ENCODE measurements at places on chromosomes 5 and 9. TPM values are rescaled to one million over a fixed set of nuclear protein-coding genes. Genes with fewer than 3 reads are reported as not detected.

BHMT2 gene
- not detected for total RNA-seq

IL13 gene
- 0.72 TPM for total RNA-seq

EGR1 gene
- total RNA-seq = 48.1 TPM

S1PR3 gene
- total RNA-seq = 0.38 TPM

DNA sequence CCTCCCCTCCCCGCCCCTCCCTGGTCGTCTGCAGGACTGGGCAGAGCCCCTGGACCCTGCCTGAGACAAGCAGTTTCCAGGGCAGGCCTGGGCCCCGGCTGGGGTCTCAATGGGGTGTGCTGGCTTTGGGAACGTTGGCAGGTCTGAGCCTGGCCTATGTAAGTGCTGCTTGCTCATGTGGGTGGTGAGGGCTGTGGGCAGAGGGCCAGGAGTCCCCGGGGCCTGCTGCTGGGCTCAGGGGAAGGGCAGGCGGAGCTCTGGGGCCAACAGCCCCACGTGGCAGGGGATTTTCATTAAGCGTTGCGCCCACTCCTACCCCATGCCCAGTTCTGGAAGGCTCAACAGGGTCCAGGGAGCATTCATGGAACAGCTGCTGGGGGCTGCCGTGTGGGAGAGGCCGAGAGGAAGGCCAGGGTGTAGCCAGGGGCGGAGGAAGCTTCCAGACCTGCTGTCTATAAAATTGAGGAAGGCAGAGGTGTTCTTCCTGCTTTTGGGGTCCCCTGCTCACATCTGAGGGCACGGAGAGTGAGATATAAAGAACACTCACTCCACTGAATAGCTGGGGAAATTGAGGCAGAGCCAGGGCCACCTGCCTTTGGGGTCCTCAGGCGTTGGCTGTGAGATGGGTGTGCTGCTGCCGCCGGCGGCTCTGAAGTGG, 32.5 kb downstream of the RXRA start:
- H3K4me1 ChIP-seq = no peaks in the 10 kb centered on the region
- no peak overlapping the region for H3K27ac ChIP-seq
- no peaks in the 10 kb centered on the region for H3K27me3 ChIP-seq
- H3K36me3 ChIP-seq = no peaks in the 10 kb centered on the region
- H3K4me3 ChIP-seq = no peak overlapping the region
- DNase-seq = no peak

- H3K36me3 ChIP-seq = no peaks in the 10 kb centered on the region
- H3K27me3 ChIP-seq = no peaks in the 10 kb centered on the region
- H3K27ac ChIP-seq = no peak overlapping the region
- DNase-seq = no peak
- no peak overlapping the region for H3K4me3 ChIP-seq
Measured at GRCh38 chr9:24765025-24765756, 219.5 kb upstream of the IZUMO3 start.

GRCh38 chr5:18497089-18497488, 862.8 kb downstream of the TAF11L14 start:
- DNase-seq = no peak
- no peaks in the 10 kb centered on the region for H3K4me1 ChIP-seq
- H3K27me3 ChIP-seq = no peaks in the 10 kb centered on the region
- H3K36me3 ChIP-seq = no peaks in the 10 kb centered on the region

GRCh38 chr9:87479801-87480201, 17.9 kb upstream of the DAPK1 start:
- DNase-seq = no peak
- H3K4me1 ChIP-seq = peaks cover 12% of the 10 kb centered on the region
- H3K36me3 ChIP-seq = no peaks in the 10 kb centered on the region
- no peaks in the 10 kb centered on the region for H3K27me3 ChIP-seq
- H3K4me3 ChIP-seq = no peak overlapping the region

- no peak overlapping the region for H3K27ac ChIP-seq
- H3K36me3 ChIP-seq = no peaks in the 10 kb centered on the region
- H3K4me1 ChIP-seq = no peaks in the 10 kb centered on the region
- no peak for DNase-seq
Measured at GRCh38 chr5:2913281-2913680, 161.8 kb upstream of the IRX2 start.

DNA sequence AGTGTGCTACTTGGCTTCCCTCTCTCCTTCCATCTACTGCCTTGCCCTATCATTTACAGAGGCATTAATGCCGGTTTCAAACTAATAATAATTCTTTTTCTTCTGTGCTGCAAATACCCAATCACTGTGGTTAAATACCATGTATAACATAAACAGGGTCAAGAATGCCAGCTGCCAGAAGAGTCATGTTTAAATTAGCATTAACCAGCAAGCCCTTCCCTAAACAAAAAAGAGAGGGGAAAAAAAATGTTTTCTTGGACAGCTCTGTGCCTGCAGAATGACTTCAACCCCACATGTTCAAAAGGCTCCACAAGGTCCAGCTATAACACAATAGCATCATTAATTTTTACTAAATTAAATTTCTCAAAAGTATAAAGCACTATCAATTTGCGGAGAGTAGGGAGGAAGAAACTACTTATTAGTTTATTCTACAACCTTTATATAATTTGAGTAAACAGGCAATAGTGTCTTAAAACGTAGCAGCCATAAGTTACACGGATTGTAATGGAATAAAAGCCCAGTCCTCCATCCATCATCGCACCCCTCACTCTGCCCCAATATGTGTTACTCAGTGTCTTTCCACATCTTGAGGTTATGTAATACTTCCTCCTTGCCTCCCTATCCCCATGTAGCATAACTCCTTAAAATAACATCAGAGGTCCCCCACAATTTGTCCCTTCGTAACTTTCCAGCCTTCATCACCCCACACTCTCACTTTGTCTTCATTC, 3.9 kb downstream of the LPAR1 start:
- no peak for DNase-seq
- peaks cover 9% of the 10 kb centered on the region for H3K4me1 ChIP-seq
- H3K27ac ChIP-seq = no peak overlapping the region
- H3K27me3 ChIP-seq = peaks cover 42% of the 10 kb centered on the region
- no peaks in the 10 kb centered on the region for H3K36me3 ChIP-seq
- no peak overlapping the region for H3K4me3 ChIP-seq

GRCh38 chr9:93200449-93200742, 16.5 kb downstream of the WNK2 start:
- DNase-seq = no peak
- H3K4me3 ChIP-seq = no peak overlapping the region
- H3K4me1 ChIP-seq = peaks cover 6% of the 10 kb centered on the region
- H3K36me3 ChIP-seq = no peaks in the 10 kb centered on the region

DNA sequence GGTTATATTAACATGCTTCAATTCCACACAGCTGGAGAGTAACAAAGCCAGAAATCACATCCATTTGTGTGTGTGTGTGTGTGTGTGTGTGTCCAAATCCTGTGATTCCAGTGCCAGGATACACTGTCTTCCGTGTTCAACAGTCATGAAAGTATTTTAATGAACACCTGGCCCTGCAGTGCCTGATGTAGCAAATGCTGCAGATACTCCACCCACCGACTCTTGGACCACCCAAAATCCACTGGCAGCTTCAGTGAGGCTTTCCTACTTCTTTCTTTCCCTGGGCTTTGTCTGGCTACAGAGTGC, 13.1 kb upstream of the INSYN2B start:
- no peaks in the 10 kb centered on the region for H3K4me1 ChIP-seq
- H3K36me3 ChIP-seq = peaks cover 21% of the 10 kb centered on the region
- no peak overlapping the region for H3K4me3 ChIP-seq
- H3K27ac ChIP-seq = no peak overlapping the region

- H3K4me3 ChIP-seq = peak overlapping the region; percentile 48
- peaks cover 29% of the 10 kb centered on the region for H3K4me1 ChIP-seq
- peak overlapping the region; percentile 34 for H3K27ac ChIP-seq
- DNase-seq = no peak
Measured at GRCh38 chr9:85743275-85744128, 1.7 kb upstream of the AGTPBP1 start.

DNA sequence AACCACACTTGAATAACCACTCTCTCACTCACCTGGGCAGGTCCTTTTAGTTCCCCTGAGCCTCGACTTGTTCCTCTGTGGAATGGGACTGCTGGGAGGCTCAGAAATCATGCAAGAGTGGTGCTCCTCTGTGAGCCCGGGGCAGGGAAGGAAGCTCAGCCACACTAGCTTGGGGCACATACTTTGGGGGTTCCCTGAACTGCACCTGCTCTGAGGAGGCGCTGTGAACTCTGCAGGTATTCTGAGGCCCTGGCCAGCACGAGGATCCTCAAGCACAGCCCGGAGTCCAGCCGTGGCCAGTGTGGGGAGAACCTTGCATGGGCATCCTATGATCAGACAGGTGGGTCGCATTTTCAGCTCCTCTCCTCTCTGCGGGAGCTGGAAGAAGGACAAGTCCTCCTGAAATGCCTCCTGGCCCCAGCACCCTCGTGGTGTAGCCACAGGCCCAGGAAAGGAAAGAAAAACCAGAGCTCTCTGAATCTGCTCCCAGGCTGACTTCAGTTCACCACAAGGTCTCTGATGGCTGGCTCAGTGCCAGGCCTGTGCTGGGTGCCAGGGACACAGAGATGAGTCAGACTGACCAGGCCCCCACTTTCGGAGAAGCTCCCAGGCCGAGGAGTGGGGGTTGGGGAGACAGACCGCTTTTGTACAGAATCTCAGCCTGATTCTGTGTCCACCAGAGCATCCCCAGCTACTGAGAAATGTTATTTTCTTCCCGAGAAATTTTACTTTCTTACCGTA, 11.9 kb downstream of the GLIPR2 start:
- no peak overlapping the region for H3K4me3 ChIP-seq
- H3K27me3 ChIP-seq = no peaks in the 10 kb centered on the region
- peak; percentile 85 for DNase-seq
- no peak overlapping the region for H3K27ac ChIP-seq
- peaks cover 26% of the 10 kb centered on the region for H3K36me3 ChIP-seq

DNA sequence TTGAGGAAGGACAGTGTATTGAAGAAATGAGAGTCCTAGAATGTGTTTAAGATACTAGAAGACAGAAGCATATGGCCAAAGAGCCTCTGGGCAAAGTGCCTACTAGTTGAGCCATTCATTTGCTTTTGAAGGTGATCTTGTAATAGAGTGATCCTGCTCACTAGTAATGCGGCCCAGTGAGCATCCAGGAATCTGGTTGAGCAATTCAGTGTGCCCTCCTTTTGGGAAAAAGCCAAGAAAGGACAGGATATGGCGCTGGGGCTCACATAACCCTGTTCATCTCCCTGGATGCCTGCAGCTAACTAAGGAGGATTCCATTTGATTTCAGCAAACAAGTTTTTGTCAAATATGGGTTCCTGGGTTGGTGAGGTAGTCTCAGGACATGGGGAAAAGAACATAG, 16.3 kb downstream of the ADAM19 start:
- no peaks in the 10 kb centered on the region for H3K36me3 ChIP-seq
- DNase-seq = no peak
- no peak overlapping the region for H3K27ac ChIP-seq
- no peaks in the 10 kb centered on the region for H3K4me1 ChIP-seq
- H3K4me3 ChIP-seq = no peak overlapping the region

DNA sequence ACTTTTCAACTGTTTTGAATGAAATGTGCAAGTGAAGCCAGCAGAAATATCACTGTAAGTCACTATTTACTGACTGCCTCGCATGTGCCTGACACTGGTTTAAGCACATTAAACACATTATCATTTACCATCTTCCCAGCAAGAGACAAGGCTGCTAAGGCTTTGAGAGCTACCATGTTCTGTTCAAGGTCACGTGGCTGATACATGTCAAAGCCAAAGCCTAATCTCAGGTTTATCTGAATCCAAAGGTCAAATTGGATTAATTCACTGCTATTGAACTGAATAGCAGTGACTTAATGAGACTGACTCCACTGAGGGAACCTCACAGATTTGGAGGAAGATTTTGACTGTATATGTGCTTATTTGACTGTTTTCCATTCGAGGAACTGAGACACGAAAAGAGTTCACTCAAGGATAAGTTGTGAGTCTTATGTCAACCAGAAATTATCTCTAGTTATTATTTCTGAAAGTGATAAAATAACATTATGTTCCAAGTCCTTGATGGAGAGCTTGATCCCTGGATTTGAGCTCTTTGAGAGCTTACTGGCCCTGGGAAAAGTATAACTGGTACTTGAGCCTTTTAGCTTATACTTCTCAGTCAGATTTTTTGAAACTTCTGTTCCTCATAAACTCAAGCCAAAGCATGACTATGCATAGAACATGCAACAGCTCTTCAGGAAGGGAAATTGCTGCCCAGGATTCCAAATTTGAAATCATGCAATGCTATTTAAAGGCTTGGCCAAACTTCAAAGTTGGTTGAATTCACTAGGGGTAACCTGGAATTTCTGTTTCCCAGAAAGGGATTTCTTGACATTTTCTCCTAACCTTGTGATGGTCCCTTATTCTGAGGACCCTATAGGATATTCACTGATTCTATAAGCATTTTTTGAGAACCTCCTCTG, 23.4 kb upstream of the ARHGAP26 start:
- H3K4me1 ChIP-seq = peaks cover 19% of the 10 kb centered on the region
- no peaks in the 10 kb centered on the region for H3K36me3 ChIP-seq
- H3K27me3 ChIP-seq = peaks cover 8% of the 10 kb centered on the region

- peaks cover 29% of the 10 kb centered on the region for H3K4me1 ChIP-seq
- no peak for DNase-seq
- H3K27ac ChIP-seq = no peak overlapping the region
- H3K27me3 ChIP-seq = no peaks in the 10 kb centered on the region
Measured at GRCh38 chr9:129323376-129323998, 145.4 kb upstream of the IER5L start.

- peaks cover 2% of the 10 kb centered on the region for H3K36me3 ChIP-seq
- DNase-seq = no peak
- peaks cover 21% of the 10 kb centered on the region for H3K27me3 ChIP-seq
- H3K4me1 ChIP-seq = no peaks in the 10 kb centered on the region
- H3K27ac ChIP-seq = no peak overlapping the region
- no peak overlapping the region for H3K4me3 ChIP-seq
Measured at GRCh38 chr9:126962336-126962735, 47.8 kb downstream of the RALGPS1 start.

- peak overlapping the region; percentile 98 for H3K4me3 ChIP-seq
- peak overlapping the region; percentile 99 for H3K27ac ChIP-seq
Measured at GRCh38 chr5:180830253-180831138, 27.9 kb upstream of the MGAT1 start.

- H3K27me3 ChIP-seq = no peaks in the 10 kb centered on the region
- peaks cover 6% of the 10 kb centered on the region for H3K36me3 ChIP-seq
- peak within 1 kb of the TSS; percentile 86 for H3K4me3 ChIP-seq
- peak within 1 kb of the TSS; percentile 32 for H3K27ac ChIP-seq
- DNase-seq = peak; percentile 52
- H3K4me1 ChIP-seq = peaks cover 38% of the 10 kb centered on the region
Measured at GRCh38 chr9:92947268-92948037, at the start of gene FGD3. Gene FGD3, plus strand, starts transcription at chr9:92947523. Its CDS starts 28,734 bp downstream, at chr9:92976257.

- no peak for DNase-seq
- peaks cover 31% of the 10 kb centered on the region for H3K4me1 ChIP-seq
- no peaks in the 10 kb centered on the region for H3K27me3 ChIP-seq
- H3K4me3 ChIP-seq = no peak overlapping the region
Measured at GRCh38 chr5:154945695-154946301, 4.9 kb downstream of the MRPL22 start.

DNA sequence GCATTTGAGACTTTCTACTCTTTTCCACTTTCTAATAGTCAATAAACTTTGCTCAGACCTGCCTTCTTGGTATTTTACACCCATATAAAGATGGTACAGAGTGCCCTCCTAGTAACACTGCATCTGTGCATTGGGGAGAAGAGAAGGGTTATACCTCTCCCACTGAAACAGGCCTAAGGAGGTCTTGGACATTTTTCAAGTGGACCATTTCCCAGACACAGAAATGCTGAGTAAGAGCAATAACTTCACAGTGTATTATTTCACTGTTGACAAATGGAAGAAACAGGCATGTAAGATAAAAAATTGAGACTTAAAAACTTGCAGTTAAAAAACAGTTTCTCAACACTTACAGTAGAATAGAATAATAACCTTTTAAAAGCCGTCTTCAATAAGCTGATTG, 1224.0 kb upstream of the CDH18 start:
- H3K27me3 ChIP-seq = no peaks in the 10 kb centered on the region
- no peaks in the 10 kb centered on the region for H3K4me1 ChIP-seq
- no peak overlapping the region for H3K27ac ChIP-seq
- DNase-seq = no peak
- no peaks in the 10 kb centered on the region for H3K36me3 ChIP-seq
- no peak overlapping the region for H3K4me3 ChIP-seq
